Activated CD4-positive, alpha-beta T cell treated with anti-CD3 and anti-CD28 coated beads for 24 hours (primary cell): ENCODE measurements at places on chromosomes 12 and 14.

DNA sequence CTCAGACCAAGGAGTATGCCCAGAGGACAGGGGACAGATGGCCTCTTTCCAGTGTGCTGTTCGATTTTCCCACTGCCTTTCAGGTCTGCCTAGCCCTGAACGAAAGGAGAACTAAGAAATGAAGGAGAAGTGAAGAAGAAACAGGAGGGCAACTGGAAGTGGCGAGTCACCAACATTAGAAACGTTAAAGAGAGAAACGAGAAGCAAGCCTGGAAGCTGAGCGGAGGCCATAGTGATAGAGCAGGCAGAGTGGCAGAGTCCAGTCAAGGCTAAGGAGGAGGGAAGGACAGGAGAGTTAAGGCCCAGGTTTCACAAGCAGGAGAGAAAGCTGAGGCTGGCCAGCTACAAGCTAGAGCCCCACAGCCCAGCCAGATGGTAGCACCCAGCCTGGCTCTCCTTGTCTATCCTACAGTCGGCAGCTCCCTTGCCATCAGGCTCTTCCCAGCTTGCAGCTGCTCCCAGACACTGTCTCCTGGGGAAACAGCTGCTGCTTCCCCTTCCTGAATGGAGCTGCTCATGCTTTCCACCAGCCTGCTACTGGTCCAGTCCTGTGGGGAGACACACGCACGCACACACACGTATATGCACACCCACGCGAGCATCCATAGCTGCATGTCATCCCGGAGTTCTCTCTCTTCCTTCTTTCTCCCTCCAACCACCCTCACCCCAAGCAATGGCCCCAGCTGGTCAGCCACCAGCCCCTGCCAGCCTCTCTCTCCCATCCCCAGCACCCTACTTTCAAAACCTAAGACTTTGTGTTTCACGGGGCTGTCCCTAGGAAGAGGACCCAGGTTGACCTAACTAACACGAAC, 139.7 kb upstream of the CCND2 start:
- DNase-seq: no peak

GRCh38 chr12:66405395-66405794, 103.1 kb downstream of the HELB start:
- no peak for DNase-seq

- DNase-seq: no peak
Observed at GRCh38 chr14:28163897-28164296, 602.7 kb upstream of the FOXG1 start.

DNA sequence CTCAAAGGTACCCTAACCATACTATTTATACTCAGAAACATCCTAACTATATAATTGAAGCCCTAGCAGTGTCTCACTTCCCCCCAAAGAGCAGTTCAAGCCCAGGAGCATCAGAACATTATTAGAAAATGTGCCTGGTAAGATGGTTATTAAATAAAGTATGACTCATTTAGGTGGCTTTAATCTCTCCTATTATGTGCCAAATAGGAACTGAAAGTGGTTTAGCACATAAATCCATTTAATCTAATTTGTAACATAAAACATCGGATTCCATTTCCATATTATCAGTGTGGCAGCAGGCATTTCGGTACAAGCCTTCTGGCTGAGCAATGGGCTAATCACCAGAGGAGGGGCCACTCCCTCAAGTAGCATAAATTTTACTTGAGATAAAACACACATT, 395.2 kb upstream of the TMTC1 start:
- DNase-seq: no peak

DNA sequence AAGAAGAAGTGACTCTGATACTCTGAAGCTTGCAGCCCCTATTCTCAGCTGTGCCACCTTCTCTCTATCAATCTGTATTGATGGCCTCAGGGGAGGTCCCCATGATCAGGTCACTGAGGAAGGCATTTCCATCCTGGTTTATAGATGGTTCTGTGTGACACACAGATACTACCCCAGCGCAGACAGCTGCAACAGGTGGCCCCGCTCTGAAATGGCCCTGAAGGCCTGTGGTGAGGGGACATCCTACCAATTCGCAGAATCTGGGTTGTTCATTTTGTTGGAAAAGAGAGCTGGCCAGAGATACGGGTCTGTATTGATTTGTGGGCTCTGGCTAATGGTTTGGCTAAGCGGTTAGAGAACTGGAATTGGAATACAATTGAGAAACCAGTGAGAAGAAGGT, 21.7 kb downstream of the DLK1 start:
- no peak for DNase-seq

DNA sequence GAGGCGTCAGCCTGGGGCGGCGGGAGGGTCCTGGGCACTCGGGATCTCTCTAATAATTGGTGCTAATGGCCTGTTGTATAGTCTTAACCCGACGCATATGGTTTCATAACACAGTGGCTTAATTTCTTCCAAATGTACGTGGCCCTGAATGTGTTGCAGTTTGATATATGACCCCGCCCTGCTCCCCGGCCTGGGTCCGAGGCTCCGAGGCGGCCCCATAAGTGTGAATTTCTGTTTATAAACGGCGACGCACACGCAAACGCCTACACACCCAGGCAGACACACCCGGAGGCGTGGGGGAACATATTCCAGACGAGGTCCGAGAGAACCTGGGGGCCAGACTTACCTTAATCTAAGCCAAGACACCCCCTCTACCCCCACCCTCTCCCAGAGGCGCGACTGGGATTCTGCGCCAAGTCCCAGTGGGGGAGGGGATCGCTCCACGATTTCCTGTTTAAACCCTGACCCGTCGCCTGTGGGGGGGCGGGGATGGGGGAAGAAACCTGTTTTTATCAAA, 9.7 kb upstream of the HOXC6 start:
- DNase-seq: no peak

- no peak for DNase-seq
Observed at GRCh38 chr12:107109726-107110719, 16.7 kb upstream of the CRY1 start.

DNA sequence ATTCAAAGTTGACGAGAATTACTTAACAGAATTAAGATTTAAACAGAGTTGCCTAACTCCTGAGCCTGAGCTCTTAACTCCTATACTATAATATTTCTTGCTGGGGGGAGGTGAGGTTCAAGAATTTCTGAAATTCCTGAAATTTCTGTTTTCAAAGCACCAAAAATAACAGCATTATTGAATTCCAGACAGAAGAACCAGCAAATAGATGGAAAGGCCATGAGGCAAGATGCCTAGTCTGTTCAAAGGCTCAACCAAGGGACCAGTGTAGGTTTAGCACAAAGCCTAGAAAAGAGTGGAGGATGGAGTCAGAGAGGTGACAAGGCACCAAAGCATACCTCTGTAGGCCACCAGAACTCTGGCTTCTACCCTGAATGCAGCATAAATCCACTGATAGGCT, 76.4 kb downstream of the PPP1R12A start:
- no peak for DNase-seq

GRCh38 chr14:45990252-45990651, 661.3 kb downstream of the RPL10L start:
- DNase-seq: no peak

DNA sequence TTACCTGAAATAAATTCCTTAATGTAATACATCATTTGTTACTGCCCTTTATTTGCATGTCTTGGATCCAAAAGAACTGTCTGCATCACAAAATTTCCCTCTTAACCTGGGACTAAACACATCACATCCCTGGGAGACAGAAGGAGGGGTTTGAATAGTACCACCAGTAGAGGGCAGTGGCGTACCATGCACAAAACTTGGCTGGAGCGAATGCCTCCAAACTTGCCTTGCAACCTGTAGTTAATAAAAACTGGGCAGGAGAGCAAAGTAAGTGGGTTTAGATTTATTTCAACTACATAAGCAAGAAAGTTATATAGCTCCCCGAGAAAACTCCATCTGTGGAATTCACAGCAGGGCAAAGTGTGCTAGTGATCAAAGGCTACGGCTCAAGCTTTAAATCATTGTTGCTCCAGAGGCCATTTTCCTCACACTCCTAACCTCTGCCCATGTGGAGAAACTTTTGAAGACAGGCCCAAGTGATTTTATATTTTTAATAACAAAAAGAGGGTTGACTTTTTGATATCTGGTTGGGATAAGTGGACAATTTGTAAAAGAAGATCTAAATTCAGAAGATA, 1176.7 kb upstream of the SEL1L start:
- no peak for DNase-seq

DNA sequence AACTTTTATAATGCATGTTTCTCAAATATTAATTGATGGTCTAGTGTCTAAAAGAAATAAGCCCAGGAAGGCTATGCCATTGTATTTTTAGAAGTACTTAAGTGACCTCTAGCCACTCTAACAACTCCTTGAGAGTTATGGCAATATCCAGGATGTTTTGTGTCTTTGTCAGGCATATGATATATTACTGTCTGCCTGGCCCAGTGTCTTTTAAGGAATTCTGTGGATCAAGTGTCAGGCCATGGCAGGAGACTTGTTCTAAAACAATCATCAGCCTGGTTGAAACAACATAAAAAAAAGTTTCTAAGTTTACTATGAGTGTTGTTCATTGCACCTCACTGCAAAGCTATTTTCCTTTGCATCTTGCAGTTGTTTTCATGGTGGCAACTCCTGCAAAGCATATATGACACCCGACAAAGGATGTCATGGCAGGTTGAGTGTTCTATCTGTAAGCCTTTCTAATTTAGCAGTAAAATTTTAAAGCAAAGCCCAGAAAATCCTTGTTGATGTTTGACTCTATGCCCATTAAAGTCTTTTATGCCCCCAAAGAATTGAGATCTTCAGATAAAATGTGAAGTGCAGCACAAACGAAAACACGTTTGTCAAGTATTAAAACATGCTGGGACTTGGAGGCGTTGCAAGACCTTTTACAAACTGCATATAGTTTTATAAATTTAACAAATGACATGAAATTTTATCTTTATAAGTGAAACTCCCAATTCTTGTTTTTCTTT, 89.5 kb upstream of the SLC38A2 start:
- DNase-seq: no peak

DNA sequence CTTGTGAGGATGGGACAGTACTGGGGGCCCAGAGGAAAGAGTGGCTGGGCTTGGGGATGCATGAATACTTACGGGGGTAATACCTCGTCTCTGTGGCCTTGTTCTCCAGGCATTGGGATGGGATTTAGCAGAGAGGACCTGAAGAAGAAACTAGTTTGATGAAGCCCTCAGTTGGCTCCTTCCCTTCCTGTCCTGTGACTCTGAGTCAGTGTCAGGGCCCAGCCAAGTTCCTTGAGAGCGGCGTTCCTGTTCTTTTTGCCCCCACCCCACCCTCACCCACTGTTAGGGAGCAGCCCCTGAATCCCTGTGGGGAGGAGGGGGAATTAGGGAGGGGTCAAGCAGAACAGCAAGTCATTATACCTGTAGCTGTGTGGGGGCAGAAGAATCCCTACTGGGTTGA, 5.2 kb upstream of the LRP1-AS start:
- no peak for DNase-seq

GRCh38 chr14:91059576-91060350, 678 bp downstream of the RPS6KA5 start:
- DNase-seq: peak; percentile 36

DNA sequence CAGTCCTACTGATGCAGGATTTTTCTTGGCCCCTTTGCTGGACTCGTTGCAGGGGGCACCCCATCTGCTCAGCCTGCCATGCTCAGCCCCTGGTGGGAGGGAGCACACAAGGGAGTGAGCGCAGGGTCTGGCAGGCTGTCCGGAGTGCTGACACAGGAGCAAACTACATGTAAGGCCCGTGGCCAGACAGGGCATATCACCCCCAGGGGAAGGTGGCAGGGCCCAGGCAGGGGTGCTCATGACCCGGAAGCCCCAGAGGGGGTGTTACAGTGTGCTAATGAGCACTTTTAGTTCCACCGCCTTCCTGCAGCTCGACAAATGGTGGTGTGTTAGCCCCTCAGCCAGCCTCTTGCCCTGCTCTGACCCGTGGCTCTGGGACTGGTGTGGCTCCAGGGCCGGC, 645.6 kb upstream of the TMEM132C start:
- no peak for DNase-seq

DNA sequence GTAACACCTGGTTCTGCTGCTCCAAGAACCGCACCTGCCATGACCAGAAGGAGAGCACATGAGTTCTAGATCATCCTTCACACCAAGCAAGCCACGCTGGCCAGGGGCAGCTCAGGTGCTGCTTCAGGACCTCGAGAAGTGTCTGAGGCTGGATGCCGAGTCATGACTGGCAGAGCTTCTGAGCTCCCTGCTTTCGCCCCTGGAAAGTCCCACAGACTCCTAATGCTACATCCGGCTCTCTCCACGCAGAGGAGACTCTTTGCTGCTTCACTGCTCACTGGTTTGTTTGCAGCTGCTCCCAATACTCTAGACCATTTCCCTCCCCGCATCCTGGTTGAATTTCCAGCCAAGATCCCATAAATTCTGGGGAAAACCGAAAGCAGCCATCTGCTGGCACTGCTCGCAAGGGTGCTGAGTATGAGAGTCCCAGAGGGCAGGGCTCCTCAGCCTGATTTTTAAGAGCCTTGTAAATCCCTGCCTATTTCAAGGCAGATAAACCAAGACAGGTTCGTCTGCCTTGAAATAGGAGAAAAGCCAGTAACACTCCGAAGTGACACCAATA, 1.4 kb downstream of the KRT2 start:
- no peak for DNase-seq

GRCh38 chr12:131738196-131738595, 27.3 kb downstream of the SFSWAP start:
- no peak for DNase-seq

DNA sequence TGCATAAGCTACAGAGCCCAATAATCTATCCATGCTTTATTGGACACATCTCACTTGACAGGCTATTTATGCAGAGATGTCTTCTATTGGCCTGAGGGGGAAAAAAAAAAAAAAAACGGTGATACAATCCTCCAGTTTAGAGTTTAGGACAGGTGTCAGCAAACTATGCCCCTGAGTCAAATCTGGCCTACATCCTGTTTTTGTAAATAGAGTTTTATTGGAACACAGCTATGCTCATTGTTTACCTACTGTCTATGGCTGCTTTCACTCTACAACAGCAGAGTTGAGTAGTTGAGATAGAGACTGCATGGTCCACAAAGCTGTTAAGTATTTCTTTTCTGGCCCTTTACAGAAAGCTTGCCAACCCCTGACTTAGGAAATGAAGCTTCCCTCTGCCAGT, 403.1 kb downstream of the C12orf75 start:
- no peak for DNase-seq

DNA sequence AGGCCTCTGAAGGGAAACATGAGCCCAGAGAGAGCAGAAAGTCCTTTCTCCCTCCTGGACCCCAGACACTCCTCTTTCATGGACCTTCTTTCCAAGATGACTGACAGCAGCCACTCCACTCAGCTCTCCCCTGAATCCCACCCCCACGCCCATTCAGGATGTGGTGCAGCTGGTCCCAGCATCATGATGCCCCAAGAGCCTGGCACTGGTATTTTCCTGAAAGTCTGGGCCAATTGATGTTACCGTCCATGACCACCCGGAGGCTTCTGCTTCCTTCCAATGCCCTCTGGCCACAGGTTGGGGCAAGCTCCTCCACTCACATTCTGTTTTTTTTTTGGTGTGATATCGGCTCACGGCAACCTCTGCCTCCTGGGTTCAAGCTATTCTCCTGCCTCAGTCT, 112.6 kb downstream of the CALM1 start:
- no peak for DNase-seq

DNA sequence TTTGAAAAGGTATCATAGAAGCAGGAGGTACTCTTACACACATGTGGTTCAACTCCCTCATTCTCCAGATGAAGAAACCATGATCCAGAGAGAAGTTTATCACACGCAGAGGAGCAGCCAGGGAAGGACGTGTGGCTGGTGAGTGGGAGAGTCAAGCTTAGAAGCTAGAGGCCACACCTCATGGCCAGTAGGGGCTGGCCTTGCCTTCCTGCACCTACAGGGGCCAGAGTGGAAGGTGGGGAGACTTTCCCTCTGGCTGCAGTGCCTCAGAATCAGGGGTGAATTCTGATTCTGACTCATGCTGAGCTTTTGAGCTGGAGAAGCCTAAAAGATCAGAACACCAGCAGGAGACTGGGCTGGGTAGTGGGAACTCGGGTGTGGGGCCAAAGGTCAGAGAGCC, 1067.9 kb downstream of the BCL11B start:
- no peak for DNase-seq
